ENCODE measurements at places on chromosomes 12 and 14. TPM values are rescaled to one million over a fixed set of nuclear protein-coding genes. Genes with fewer than 3 reads are reported as not detected.

Gene CCDC38
- 0.93 TPM for total RNA-seq

Gene CATSPERB
- 0.19 TPM for total RNA-seq

Gene C12orf54
- total RNA-seq = not detected

Gene CTSG
- total RNA-seq = not detected

Gene TAS2R8
- not detected for total RNA-seq

Gene IFNG-AS1
- not detected for total RNA-seq

Gene DCD
- not detected for total RNA-seq
